ENCODE measurements at places on chromosomes 7 and 10. TPM values are rescaled to one million over a fixed set of nuclear protein-coding genes. Genes with fewer than 3 reads are reported as not detected.

The ZNF655 gene
- 59.9 TPM for total RNA-seq

The NME8 gene
- not detected for total RNA-seq

The TMEM184A gene
- not detected for total RNA-seq

The AGBL3 gene
- 8.2 TPM for total RNA-seq

The TNS3 gene
- 6.1 TPM for total RNA-seq

DNA sequence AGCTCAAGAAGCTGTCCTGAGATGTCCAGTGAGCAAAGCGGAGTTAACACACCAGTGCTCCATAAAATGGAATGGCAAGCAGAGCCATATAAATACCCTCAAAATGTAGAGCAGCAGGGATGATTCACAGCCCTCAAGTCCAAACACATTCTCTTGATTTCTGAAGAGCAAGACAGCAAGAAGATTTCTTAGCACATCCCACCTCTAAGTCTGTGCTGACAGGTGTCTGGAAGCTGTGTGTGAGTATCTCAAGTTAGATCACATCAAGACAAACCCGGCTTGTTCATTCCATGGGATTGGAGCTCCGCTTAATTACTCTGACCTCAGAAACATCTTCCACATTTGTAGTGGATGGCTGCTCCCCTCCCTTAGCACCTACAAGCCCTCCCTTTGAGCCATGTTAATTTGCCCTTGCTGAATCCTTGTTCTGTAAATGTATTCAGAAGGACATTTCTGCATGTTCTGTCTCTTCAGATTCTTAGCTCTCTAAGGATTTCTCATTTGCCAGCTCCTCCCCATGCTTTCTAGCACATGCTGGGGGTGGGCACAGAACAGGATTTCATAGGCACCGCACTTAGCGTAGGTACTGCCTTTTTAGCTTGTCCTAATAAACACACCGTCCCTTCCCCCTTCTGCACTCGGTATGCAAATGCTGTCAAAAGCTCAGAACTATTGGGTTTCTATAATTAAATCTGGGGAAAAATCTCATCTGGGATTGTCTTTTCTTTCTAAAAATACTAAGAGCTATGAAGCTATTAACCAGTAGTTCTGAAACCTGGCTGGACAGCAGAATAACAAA, 112.7 kb downstream of the CPXM2 start:
- no peak for DNase-seq

DNA sequence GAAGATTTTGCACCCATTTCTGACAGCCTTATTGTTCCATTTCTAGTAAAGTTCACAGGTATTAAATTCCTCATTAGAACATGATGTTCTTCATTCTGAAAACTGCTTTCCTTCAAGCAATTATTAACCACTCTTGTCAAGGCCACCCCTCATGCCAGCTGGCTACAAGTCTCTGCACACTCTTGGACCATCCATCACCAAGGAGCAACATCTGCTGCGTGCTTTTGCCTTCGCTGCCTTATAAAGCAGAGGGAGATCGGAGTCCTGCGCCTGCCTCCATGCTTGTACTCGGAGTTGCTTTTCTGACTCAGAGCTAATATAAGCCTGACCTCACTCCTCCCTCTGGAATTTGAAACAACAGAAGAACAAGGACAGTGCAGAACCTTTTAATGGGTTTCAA, 529.9 kb upstream of the DPP6 start:
- DNase-seq: no peak

DNA sequence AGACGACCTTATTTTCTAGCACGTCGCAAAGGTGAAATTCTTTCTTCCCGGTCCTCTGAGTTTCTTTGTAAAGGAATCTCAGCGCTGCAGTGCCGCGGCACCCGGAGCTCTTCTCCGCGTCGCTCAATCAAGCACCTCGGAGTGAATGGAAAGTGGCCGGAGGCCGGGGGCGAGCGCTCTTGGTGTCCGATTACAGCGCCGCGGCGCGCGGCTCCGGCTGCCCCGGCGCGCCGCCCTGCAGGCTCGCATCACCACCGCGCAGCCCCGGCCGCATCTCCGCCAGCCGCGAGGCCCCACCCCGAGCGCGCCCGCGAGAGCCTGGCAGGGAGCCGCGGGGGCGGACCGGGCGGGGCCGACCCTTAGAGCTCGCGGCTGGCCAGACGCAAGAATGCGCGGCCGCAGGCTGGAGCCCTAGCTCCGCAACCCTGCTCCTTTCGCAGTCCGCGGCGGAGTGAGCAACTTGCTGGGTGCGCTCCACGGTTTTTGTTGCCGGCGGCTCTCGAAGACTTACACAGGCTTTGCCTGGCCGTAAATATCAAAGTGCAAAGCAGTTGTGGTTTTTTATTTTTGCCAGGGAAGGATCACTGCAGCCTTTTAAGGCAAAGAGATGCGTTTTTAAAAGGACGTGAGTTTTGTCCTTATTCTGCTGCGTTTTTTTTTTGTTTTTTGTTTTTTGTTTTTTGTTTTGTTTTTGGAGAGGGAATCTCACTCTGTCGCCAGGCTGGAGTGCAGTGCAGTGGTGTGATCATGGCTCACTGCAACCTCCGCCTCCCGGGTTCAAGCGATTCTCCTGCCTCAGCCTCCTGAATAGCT, at the start of gene SEMA3C:
SEMA3C (minus strand) TSS at position 143 of the 813 bp plus-strand sequence. CDS start 2,270 bp downstream, outside the sequence.
- peak; percentile 87 for DNase-seq

- peak; percentile 64 for DNase-seq
Measured at GRCh38 chr7:150876817-150877526, 24.7 kb downstream of the AOC1 start.

DNA sequence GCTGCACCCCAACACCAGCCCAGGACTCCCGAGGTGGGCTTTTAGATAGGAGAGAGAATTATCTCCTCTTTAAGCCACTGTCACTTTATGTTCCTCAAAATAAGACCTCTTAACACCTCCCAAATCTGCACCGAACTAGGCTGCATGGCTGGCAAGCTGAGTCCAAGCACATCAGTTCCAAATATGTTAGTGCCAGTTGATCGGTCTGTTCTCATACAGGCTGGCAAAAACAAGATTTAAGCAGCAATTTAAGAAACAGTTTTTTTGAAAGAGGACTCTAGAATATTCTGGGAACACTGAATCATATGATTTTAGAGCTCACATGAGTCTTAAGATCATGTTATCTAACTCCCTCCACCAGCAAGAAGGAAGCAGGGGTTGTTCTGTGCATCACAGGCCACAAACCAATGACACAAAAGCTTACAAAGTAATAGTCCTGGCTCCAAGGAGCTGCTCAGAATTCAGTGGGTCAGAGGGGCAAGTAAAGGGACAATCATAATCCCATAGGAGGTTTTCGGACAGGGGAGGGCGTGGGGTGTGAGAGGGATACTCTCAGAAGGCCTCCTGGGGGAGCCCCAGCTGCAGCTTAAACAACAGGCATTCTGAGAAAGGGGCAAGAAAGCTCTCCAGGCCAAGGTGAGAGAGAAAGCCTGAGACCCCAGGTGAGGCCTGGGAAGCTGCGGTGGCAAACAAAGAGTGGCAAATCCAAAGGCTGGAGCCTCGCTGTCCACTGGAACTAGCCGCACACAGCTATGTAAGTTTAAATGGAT, 7.1 kb downstream of the COBL start:
- DNase-seq: no peak

DNA sequence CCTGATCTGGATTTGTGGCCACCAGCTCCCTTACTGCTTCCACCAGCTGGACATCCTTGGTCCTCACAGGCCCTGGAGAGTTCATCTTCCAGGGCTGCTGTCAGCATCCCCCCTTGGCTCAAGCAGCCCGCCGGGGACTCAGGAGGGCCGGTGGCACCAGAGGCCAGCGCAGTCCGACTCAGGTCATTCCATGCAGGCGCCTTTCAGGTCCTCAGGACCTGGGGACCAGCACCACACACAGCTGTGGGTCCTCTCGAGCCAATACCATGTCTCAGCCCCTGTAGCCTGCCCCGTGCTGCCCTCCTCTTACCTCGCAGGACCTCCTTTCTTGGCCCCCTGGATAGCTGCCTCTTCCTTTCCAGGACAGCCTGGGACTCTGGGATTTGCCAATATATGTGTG, 145.5 kb downstream of the BMS1 start:
- DNase-seq: no peak

DNA sequence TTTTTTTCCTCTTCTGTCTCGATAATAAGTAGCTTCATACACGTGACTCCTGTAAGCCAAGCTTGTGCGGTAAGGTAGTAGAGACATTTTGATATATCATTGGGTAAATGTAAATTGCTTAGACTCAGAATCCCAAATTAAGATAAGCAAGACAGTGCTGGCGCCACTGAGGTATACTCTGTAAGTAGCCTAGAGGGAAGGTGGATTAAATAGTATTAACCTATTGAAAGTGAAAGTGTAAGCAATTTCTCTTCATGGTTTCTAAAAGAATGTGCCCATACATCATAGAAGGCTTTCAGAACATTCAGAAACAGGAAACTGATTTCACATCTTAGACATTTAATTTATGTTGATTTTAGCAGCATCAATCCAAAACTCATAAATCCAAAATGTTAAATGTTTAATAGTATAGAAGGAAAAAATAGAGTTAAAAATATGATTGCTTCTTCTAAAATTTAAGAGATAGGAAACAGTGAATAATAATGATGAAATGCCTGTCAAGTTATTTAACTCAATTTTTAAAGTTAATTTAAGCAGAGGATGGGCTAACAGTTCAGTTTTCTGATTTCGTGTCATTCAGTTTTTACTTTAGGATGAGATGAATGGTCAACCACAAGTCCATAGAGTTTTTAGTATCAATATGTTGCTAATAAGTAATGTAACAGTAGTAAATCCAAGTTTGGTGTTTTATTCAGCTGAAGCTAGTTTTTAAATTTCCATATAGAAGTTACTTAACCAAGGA, 36.8 kb downstream of the LRRC72 start:
- DNase-seq: no peak

GRCh38 chr10:22319980-22320558, 830 bp upstream of the BMI1 start:
- DNase-seq: no peak

GRCh38 chr7:158284121-158284520, 303.5 kb downstream of the PTPRN2 start:
- DNase-seq: no peak

- DNase-seq: no peak
Measured at GRCh38 chr7:140541513-140542227, 62.4 kb upstream of the MKRN1 start.

- no peak for DNase-seq
Measured at GRCh38 chr10:84706431-84706830, 378.0 kb downstream of the CCSER2 start.

DNA sequence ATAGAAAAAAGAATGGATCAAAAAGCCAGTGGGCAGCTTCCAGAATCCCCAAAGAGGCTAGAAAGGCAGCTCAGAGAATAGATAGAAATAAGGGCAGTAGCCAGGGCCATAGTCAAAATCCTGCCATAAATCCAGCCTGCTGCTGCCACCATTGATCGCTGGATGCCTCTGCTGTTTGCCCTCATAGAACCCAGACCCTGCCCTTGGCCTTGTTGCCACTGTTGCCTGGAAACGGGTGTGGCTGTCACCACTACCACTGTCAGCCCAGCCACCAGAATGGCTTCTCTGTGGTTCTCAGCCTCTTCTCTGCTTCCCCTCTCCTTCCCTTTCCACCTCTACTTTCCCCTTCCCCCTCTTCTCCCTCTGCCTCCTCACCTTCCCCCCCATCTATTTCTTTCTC, 57.8 kb downstream of the HHEX start:
- DNase-seq: no peak

DNA sequence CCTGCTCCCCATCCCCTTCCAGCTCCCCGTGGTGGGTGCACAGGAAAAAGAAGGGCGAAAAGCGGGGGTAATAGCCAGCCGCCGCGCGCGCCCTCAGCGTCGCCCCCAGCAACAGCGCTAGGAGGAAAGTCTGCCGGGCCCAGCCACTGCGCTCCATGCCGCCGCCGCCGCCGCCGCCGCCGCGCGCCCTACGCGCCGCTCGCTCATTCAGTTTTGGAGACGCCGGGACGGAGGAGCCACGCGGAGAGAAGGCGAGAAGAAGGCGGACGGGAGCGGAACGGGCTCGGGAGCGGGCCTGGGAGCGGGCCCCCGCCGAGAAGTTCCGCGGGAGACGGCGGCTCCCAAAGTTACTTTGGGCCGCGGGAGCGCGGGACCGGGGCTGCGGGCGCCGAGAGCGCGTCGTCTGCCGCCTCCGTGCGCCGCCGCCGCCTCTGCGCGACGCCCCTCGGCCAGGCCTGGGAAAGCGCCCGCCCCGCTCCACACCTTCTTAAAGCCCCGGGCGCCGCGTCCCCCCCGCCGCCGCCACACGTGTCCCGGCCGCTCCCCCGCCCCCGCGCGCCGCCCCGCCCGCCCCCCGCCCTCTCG, at the start of gene RELN:
RELN (minus strand) TSS at position 459 of the 585 bp plus-strand sequence; CDS start at position 157, 302 bp downstream.
- peak; percentile 32 for DNase-seq

GRCh38 chr10:126783806-126784557, 113.5 kb upstream of the C10orf90 start:
- DNase-seq: no peak

DNA sequence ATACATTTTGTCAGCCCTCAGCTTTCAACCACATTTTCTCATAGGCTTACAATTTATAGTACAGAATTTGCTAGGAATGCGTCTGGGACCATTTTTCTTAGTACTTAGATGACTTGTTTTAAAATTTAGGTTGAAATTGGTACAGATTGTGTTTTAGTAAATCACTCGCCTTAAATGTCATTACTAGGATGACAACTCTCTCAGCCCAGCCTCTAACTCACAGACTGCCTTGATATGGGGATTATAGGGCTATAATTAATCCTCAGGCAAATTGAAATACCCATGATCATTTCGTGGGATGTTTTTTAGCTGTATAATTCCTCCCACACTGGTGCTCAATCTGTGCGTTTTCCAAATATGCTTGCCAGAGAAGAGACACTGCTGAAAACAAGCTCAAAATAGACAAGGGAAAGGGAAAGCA, 299.7 kb upstream of the AKR1E2 start:
- no peak for DNase-seq

GRCh38 chr10:93852476-93853095, 41.2 kb upstream of the SLC35G1 start:
- DNase-seq: no peak
